ENCODE measurements at places on chromosomes 11 and 22.

- H3K36me3 ChIP-seq: peaks cover 41% of the 10 kb centered on the region
- H3K27me3 ChIP-seq: no peaks in the 10 kb centered on the region
- no peak overlapping the region for H3K27ac ChIP-seq
- H3K4me1 ChIP-seq: no peaks in the 10 kb centered on the region
Measured at GRCh38 chr22:29539105-29539504, 14.5 kb downstream of the THOC5 start.

GRCh38 chr11:106714199-106714598 lies 304.1 kb downstream of the GUCY1A2 start:
- no peak for DNase-seq
- H3K4me1 ChIP-seq: no peaks in the 10 kb centered on the region
- no peak overlapping the region for H3K27ac ChIP-seq
- H3K36me3 ChIP-seq: no peaks in the 10 kb centered on the region
- peaks cover 9% of the 10 kb centered on the region for H3K27me3 ChIP-seq

- H3K27me3 ChIP-seq: peaks cover 66% of the 10 kb centered on the region
- H3K4me1 ChIP-seq: no peaks in the 10 kb centered on the region
- H3K4me3 ChIP-seq: no peak overlapping the region
- DNase-seq: no peak
- H3K27ac ChIP-seq: no peak overlapping the region
Measured at GRCh38 chr11:128728767-128729587, 35.1 kb downstream of the FLI1 start.

DNA sequence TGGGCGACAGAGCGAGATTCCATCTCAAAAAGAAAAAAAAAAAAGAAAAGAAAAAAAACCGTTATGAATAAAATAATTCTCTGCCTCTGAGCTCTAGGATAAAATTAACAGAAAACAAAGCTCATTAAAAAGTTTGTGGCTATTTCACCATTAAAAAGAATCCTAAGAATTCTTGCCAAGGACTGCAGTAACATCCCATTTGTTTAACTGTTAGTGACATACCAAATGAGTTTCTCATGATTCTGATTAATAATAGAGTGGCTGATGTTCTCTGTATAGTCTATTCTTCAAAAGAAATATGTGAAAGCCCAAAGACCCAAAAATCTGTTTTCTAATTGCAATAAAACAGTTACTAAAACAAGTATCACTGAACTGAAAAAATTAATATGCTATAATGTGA lies 19.7 kb downstream of the CLNS1A start:
- H3K27ac ChIP-seq: no peak overlapping the region
- H3K27me3 ChIP-seq: no peaks in the 10 kb centered on the region
- DNase-seq: no peak
- no peaks in the 10 kb centered on the region for H3K4me1 ChIP-seq
- H3K4me3 ChIP-seq: no peak overlapping the region
- peaks cover 50% of the 10 kb centered on the region for H3K36me3 ChIP-seq

DNA sequence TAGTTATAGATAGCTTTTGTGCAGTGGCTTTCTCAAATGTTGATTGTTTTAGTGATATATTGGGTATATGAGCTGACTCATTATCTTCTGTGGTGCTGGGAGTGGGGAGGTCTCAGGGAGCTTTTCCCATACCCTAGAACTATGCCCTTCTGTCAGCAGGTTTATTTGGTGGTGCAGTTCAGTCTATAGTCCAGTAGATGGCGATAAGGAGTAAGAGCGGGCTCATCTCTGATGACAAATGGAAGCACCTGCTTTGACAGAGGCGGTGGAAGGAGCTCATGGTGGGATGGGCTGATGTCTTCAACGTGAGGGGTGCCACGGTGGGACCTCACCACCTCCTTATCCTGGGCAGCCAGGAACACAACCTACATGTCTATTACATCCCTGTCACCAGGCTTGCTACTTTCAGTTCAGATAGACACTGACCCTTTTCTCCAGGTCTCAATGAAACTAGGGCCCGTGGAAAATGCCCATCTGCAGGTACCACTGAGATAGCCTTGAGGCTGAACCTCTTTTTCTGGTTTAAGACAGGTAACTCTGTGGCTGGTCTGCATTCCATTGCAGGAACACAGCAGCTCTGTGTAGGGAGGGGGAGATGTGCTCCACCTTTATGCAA lies 13.0 kb upstream of the OR6A2 start:
- no peaks in the 10 kb centered on the region for H3K4me1 ChIP-seq
- peaks cover 10% of the 10 kb centered on the region for H3K27me3 ChIP-seq
- no peak overlapping the region for H3K4me3 ChIP-seq
- H3K36me3 ChIP-seq: no peaks in the 10 kb centered on the region
- DNase-seq: peak; percentile 15

- DNase-seq: no peak
- no peak overlapping the region for H3K4me3 ChIP-seq
- H3K4me1 ChIP-seq: peaks cover 9% of the 10 kb centered on the region
- H3K27me3 ChIP-seq: no peaks in the 10 kb centered on the region
- H3K36me3 ChIP-seq: no peaks in the 10 kb centered on the region
Measured at GRCh38 chr22:45124176-45124847, 39.4 kb upstream of the NUP50 start.

DNA sequence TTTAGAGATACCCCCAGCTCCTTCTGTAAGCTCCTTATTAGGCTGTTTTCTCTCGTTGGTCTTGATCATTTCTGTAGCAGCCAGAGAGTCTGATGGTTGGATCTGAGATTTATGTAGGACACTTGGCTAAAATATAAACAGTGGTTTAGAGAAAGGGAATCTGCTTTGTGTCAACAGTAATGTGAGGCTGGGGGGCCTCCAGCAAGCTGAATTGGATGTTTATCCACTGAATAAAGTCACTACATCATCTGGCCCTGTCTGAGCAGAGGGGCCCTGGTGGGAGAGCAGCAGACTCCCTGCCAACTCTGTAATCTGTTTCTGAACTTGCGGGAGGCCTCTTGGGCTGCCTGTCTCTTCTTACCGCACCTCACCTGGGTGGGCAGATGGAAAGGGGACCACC lies 328.5 kb upstream of the PLET1 start:
- DNase-seq: no peak
- H3K27me3 ChIP-seq: 0 out of 2 replicates have a peak, but pooled peaks cover 4% of the 10 kb centered on the region
- no peaks in the 10 kb centered on the region for H3K36me3 ChIP-seq
- H3K27ac ChIP-seq: no peak overlapping the region

- H3K36me3 ChIP-seq: no peaks in the 10 kb centered on the region
- no peak overlapping the region for H3K27ac ChIP-seq
- H3K4me3 ChIP-seq: no peak overlapping the region
- DNase-seq: no peak
- H3K27me3 ChIP-seq: no peaks in the 10 kb centered on the region
- peaks cover 8% of the 10 kb centered on the region for H3K4me1 ChIP-seq
Measured at GRCh38 chr22:29156507-29156906, 49.2 kb upstream of the EMID1 start.

GRCh38 chr22:46895753-46896152 lies 133.3 kb downstream of the TBC1D22A start:
- H3K4me1 ChIP-seq: no peaks in the 10 kb centered on the region
- no peak overlapping the region for H3K4me3 ChIP-seq
- DNase-seq: no peak
- H3K27ac ChIP-seq: no peak overlapping the region
- 0 out of 2 replicates have a peak, but pooled peaks cover 2% of the 10 kb centered on the region for H3K36me3 ChIP-seq
- H3K27me3 ChIP-seq: no peaks in the 10 kb centered on the region

- H3K4me1 ChIP-seq: no peaks in the 10 kb centered on the region
- H3K27ac ChIP-seq: no peak overlapping the region
- H3K4me3 ChIP-seq: no peak overlapping the region
- DNase-seq: no peak
- H3K36me3 ChIP-seq: no peaks in the 10 kb centered on the region
- H3K27me3 ChIP-seq: no peaks in the 10 kb centered on the region
Measured at GRCh38 chr11:46015941-46016340, 93.5 kb downstream of the LARGE2 start.

DNA sequence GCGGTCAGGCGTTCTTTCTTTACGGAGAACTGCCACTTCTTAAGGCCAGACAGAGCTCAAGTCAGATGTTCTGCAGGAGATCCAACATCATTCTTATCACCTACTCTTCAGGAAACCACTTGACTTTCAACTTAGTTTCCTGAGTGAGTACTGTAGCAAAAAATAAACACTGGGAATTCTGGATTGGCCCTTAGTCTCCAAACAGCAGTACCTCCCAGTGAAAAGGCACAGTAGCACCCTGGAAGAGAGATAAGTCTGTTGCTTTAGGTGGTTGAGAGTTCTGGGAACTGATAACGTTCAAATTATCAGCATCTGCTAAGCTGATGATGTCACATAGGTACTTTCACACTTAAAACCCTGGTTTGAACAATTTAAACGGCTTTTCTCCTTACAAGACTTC lies 971.8 kb upstream of the TENM4 start:
- no peak overlapping the region for H3K27ac ChIP-seq
- H3K4me1 ChIP-seq: no peaks in the 10 kb centered on the region
- H3K4me3 ChIP-seq: no peak overlapping the region
- DNase-seq: no peak

DNA sequence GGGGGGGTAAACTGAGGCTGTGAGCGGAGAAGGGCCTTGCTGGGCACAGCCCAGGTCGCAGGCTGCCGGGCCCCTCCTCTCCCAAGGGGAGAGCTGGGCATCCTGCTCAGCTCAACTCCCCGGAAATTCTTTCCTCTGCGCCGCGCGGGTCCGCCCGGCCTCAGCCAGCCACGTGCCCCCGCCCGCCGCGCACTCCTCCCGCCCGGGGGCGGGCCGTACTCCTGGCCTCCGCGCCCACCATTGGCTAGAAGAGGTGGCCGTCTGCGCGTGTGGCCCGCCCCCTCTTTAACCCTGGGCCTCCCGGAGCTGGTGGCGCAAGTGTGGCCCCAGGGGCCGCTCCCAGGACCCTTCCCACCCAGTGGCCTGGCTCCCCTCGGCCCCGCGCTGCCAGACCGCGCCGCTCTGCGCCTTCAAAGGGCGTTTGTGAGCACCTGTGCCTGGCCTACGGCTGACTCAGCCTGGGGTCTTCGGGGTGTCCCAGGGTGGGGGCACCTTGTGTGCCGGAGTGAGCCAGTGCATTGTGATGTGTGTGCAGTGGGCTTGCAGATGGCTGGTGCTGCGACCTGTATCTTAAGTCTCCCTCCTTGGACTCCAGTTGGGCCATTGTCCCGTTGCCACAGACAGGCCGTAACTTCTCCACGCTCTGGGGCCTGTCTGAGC lies 2.0 kb downstream of the MRGPRF start:
- H3K4me3 ChIP-seq: peak overlapping the region; percentile 54
- H3K27ac ChIP-seq: peak overlapping the region; percentile 66
